CD8-positive, alpha-beta memory T cell (primary cell): ENCODE measurements at places on chromosomes 1 and 21.
A peak's percentile ranks its signal among the peaks of the same experiment; 100 is the strongest.

DNA sequence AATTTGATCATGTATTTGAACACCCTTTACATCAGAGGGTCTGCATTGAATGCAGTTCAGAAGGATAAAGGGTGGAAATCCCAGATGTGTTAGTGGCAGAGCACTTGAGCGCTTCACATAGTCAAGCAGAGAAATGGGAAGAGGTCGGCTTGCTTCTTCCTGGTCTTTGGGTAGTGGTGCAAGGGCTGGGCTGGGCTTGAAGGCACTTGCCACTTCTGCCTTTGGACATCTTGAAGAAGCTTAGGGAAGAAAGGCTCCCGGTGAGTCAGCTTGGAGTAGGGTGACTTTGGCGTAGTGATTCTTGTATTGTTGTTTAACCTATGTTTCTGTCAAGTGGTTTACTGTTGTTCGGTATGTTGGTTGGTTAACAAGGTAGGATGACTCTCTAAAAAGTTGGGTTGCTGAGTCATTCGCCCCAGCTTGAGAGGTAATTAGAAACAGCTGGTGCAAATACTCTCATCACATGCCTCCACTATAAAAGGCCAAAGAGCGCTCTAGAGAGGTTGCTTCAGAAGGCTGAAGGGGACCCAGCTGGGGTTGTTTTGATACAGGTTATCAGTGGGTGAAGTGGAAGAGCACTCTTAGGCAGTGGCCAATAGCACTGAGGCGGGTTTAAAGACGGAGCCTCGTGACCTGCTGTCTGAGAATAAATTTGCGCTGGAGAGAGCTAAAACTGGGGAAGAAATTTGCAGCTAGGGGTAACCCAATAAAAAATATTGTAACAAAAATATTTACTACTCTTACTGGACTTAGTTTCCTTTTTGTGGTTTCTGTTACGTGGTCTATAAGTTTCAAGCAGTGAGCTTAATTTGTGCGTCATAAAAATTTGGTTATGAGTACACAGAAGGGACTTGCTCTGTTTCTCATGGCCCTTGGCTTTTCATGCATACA lies 1.4 kb downstream of the BACH1 start:
- peak; percentile 23 for DNase-seq

DNA sequence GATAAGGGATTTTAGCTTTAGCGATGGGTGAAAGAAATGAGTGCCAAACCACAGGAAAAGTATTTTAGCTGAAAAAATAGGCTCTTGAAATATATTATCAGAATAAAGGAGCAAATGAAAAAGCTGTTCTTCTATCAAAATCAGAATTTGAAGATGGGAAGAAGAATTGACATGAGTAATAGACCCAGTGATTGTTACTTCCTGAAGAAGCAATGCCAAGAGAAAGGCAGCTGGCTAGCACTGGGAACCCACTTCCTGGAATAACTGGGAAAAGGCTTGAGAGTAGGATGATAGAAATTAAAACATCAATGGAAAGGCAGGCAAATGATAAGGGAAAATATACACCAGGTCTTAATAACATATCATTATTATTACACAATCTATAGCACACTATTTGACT lies 29.9 kb upstream of the LYPLAL1 start:
- no peak for DNase-seq

GRCh38 chr1:208850442-208850841 lies 606.3 kb upstream of the PLXNA2 start:
- no peak for DNase-seq

- DNase-seq = no peak
Observed at GRCh38 chr1:155951753-155952504, 10.5 kb downstream of the RXFP4 start.

- DNase-seq = no peak
Observed at GRCh38 chr21:41823166-41823565, 56.0 kb downstream of the PRDM15 start.

DNA sequence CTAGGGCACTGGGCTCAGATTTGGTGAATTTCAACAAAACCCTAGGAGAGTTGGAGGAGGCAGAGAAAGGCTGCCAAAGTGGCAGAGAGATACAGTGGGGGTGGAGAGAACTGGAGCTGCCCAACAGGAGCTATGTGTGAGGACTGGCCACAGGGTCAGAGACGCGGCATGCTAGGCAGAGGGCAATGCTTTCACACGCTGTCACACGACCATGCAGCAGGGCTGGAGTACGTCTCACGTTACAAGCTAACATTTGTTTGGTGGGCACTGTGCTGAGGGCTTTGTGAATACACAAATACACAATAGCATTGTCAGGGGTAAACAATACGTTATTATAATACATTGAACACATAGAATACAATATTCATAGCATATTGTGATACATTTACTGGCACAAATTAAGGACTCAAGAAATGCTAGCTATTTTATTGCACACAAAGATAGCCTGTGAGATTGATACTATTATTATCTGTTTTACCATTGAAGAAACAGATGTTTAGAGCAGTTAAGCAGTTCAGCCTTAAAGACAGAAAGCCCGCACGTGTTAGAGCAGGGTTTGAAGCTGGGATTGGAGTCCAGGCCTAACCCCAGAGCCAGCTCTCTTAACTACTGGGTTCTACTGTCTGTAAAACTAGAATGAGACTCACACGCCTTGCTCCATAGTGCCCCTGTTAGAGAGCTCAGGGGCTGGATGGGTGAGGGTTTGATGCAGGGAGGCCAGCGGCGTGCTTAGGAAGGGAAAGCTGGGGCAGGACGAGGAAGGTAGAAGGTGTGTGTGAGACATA lies 4.5 kb downstream of the RAB7B start:
- no peak for DNase-seq

DNA sequence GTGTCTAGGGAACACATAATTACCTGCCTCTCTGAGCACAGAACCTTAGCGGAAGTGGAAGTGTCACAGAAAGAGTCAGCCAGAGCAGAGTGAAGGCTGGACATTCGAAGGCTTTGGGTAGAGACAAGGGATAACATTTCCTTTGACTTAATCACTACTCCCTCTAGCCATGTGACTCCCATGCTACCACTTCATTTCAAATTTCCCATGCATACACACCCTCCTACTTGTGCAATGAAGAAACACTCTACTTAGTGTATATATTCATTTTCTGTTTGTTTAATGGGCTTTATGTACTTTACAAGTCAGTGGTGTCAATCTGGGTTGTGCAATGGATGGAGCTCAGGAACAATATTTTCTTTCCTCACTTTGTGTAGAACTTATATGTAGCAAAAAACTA lies 6.9 kb downstream of the ANKRD35 start:
- DNase-seq = no peak

- DNase-seq = peak; percentile 56
Observed at GRCh38 chr21:42063571-42064521, 7.3 kb upstream of the UMODL1 start.

DNA sequence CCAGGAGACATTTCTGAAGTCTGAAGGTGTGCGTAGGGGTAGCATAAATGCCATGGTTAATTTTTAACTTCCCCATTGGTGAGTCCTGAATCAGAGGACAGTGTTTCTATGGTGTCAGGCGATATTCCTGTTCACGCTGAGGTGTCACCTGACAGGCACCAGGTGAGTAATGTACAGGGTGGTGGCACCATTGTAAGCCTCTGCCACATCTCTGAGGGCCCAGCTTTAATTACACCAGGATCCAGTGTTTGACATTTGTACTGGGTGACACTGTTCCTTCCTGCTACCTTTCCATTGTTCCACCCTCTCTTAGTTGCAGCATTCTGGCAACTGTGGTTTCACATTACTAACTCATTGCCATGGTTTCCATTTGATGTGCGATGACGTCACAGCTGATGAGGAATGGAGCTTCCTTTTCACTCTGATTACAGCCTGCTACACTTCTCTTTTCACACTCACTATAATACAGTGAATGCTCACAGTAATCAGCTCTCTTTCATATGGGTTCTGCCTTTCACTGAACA lies 40.6 kb upstream of the MARK1 start:
- DNase-seq = no peak

DNA sequence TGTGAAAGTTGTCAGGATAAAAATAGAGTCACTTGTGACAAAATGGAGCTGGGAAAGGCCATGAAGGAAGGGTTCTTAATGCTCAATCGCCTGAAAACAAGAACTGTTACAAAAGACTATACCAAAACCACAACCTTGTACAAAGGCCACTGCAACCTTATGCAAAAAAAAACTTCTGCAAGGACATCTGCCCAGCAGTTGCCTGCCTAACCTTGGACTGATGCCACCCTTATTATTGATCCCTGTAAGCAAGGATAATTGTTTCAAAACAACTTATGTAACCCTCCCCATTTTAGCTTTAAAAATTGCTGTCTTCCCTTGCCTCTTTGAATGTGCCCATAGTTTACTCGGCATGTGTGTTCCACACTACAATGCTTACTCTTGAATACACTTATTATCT lies 5.7 kb downstream of the ALG14 start:
- DNase-seq = no peak

GRCh38 chr1:166258017-166258416 lies 91.2 kb upstream of the FAM78B start:
- no peak for DNase-seq

GRCh38 chr1:93448292-93448982 lies 519 bp downstream of the FNBP1L start:
- DNase-seq = no peak

DNA sequence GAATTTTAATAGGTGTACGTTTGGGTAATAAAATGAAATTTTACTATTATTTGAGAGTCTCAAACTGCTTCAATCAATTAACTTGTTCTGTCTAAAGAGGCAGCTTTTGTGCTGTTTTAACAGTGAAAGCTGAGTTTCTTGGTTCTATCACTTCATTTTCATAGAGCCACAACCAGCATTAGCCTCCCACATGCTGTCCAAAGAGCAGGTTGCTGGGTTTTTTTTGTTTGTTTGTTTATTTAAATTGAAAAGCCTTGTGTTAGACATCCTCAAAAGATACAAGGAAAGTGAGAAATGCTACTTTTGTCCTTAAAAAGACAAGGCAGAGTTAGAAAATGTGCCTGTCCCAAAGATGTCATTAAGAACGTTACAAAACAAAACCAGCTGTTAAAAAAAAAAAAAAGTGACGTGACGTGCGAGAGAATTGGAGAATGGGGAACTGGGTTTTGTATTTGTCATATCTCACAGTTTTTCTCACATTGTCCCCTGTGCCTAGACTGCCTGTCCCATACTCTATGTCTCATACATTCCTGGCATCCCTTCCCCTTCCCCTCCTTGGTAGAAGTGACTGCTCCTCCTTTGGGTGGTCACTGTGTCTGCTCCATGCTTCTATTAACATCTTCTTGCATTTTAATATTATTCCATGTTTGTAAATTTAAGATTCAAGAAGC lies 63.1 kb upstream of the CD34 start:
- DNase-seq = no peak
